ENCODE measurements at places on chromosomes 12 and 14.

- no peak for DNase-seq
Observed at GRCh38 chr14:93044556-93044955, 71.2 kb downstream of the ITPK1 start.

DNA sequence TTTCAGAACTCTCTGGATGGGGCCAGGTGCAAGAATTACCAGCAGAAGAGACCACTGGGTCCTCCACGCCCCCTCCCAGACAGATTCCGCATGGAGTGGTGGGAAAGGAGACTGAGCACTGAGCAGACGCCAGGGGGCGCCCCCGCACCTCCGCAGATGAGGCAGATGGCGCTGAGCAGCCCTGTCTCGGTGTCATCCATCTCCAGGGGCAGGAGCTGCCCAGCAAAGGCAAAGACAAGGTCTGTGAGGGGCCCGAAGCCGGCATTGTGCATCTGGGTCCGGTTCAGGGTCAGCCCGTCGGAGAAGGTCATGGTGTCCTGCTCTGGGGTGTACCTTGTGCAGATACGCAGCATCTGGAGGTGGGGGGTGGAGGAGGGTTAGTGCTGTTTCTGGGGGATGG lies 6.3 kb upstream of the ITGB7 start:
- peak; percentile 74 for DNase-seq

DNA sequence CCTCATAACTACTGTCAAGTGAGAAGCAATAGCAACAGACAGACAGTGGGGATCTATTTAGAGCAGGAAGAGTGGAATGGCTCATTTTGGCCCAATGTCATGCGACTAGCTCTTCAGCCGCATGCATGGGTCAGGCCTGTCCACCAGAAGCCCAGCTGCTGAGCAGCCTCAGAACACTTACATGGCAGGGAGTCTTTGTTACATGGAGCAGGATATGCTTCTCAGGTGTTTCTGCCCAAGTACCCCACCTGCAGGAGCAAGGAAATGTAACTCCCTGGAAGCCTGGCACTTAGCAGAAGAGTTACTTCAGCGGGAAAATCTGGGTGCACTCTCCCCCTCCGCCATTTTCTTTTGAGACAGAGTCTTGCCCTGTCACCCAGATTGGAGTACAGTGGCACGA lies 73.5 kb upstream of the ARHGAP5 start:
- DNase-seq = no peak

- DNase-seq = peak; percentile 54
Observed at GRCh38 chr12:546920-547845, 87.4 kb downstream of the B4GALNT3 start.

DNA sequence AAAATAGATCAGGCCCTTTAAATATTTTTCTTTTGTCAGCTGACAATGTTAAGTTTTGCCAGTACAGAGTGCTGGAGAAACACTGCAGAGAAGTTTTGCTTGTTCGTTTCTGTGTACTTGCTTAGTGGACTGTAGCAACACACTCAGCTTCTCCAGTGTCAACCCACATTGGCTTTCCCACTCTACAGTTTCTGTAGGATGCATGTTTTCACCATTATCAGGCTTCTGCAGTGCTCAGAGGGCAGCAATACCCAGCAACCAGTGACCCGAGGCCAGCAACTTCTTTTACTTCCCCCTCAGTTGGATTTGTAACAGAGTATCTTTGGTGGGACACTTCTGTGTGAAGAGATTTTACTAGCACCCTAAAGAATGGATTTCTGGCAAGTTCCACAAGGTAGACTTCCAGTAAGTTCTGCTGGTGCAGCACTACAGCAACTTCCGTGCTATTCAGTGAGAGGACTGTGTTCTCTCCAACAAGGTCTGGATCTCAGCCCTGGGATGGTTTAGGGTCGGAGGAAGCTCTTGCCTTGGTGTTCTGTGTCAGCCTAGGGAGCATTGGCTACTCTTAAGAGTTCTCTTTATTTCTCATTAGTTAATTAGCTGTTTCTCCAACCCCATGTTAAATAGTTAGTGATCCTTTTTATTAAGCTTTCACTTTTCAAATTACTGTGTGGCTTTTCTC lies 70.4 kb downstream of the FUT8 start:
- DNase-seq = no peak

DNA sequence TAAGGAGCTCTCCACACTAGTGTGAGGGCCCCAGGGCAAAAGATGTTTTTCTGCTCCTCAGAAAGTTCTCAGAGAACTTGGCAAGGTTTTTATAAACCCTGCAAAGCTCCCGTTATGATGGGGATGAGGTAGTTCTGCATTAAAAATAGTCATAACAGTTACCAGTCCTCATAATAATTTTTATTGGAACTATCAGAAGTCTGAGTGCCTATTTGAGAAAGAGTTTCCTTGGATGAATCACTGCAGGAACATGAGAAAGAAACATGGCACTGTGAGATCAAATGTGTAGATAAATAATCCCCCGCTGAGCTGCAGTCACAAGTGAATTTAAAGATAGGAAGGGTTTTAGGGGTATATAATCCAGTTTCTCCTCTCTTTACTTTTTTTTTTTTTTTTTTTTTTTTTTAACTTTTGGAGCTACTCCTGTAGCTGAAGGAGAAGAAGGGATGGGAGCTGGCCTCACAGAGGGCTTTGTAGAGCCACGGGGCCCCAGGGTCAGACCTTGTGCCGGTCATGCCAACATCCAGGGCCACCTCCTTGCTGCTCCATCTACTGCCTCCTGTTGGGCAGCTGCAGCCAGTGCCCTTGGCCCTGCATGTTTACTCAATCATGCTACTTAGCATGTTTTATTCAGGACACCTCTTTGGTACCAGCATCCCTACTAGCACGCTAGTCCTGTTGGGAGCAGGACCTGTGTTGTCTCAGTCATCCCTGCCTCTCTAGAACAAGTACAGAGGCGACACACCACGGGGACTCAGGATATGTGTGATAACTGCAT lies 39.5 kb downstream of the EVL start:
- DNase-seq = no peak

- DNase-seq = no peak
Observed at GRCh38 chr12:16019136-16019535, 108.0 kb downstream of the DERA start.

DNA sequence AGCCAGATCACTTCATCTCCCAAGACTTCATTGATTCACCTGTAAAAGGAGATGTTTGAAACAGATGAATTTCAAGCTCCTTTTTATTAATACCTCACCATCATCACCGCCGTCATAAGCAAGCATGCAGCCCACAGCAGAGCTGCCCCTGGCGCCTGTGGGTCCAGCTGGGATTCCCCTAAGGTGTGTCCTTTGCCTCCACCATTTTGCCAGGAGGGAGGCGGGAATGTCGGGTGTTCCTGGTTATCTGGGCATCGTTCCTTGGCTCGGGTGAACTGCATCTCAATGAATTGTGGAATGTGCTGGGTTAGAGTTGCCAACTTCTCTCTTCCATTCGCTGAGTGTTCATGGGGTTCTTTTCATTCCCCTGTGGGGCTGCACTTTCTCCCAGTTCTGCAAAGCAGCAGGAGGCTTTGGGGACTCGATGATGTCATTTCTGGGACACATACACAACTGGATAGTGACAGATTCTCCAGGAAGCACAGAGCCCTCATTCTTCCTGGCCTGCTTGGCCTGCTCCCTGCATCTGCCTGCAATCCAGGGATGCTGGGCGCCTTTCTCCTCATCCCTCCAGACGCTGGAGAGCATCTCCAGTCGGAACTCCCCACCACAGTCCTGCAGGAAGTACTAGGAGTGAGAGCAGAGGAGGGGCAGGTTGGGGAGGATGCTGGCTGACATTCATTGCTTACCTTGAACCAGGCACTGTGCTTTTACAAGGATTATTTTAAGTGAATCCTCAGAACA lies 10.1 kb downstream of the CCND2 start:
- no peak for DNase-seq

DNA sequence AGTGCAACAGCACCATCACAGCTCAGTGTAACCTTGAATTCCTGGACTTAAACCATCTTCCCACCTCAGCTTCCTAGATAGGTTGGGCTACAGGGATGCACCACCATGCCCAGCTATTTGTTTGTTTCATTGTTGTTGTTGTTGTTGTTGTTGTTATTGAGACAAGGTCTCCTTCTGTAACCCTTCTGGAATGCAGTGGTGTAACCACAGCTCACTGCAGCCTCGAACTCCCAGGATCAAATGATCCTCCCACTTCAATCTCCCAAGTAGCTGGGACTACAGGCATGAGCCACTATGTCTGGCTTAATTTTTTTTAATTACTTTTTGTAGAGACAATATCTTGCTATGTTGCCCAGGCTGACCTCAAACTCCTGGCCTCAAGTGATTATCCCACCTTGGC lies 1.2 kb upstream of the NEMP1 start:
- DNase-seq = no peak

GRCh38 chr14:105857220-105857825 lies 330.9 kb downstream of the TMEM121 start:
- DNase-seq = no peak

DNA sequence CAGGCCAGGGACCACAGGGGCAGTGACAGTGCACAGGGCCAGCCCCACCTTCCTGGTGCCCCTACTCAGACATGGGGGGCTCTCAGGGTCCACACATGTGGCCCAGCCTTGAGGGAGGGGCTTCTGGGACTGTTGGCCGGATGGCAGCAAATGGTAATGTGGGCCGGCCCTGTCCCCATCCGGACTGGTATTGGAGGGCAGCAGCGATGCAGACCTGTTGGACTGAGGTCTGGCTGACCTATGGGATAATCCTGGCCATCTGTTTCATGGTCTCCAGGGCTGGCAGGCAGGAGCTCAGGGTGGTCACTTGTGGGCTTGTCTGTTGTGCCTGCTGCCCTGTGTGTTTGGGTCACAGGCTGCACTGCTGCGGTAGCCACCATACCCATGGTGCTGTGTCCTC lies 387.5 kb downstream of the TMEM121 start:
- DNase-seq = no peak

DNA sequence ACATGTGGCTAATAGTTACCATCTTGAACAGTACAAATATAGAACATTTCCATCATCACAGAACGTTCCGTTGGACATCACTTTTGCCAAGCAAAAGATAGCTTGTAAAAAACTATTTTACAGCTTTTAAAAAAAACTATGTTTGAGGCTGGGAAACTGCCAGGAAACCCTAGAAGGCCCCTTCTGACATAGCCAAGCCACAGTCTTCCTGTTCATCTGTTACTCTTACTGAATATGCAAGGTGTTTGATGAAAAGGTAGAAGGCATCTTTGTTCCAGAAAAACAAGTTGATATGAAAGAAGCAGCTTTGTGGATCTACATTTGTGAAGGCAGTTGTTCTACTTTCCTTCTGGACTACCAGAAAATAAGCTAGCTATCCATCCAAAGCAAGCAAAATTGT lies 23.6 kb upstream of the WNK1 start:
- no peak for DNase-seq

- no peak for DNase-seq
Observed at GRCh38 chr14:64639340-64639821, 64.8 kb upstream of the PLEKHG3 start.

DNA sequence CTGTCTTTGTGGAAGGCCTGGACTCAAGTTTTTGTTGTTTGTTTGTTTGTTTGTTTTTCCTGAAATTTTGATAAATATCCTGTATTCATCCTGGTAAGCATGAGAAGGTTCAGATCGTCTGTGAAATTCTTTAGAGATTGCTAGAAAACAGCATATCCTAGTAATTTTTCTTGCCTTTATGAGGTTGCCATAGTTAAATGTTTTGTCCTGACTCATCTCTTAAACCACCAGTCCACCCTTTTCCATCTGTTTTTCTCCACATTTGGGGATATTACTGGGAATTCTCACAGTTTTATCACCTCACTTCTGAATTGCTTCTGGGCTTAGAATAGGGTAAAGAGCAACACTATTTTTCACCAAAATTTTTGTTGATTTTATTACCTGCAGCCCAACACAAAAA lies 248.3 kb downstream of the FBXL14 start:
- no peak for DNase-seq

DNA sequence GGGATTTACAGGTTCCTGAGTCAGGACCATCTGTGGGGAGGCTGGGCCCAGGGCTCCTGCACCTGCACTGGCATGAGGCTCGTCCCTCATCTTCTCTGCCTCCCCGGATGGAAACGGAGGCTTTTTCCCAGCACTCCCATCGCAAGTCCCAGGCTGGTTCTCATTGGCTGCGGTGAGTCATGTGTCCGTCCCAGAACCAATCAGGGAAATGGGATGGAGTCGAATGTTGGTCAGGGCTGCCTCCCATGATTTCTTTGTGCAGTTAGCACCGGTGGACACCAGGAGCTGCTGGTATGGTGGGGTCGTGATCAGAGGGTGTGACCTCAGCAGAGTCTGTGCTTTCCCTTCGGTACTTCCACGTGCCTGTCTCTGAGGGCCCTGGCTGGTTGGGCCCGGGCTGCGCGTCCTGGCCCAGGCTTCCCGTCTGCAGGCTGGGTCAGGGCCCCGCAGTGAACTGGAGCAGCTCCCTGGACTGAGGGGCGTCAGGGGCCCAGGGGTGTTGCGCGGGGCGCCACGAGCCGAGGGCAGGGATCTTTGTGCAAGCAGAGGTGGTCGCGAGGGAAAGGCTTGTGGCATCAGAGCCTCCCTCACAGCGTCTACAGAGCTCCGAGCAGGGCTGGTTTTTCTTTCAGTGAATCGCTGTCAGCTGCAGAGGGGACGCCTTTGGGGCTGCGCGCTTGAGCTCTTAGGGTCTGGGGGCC lies 168.1 kb downstream of the ADGRD1 start:
- DNase-seq = no peak

DNA sequence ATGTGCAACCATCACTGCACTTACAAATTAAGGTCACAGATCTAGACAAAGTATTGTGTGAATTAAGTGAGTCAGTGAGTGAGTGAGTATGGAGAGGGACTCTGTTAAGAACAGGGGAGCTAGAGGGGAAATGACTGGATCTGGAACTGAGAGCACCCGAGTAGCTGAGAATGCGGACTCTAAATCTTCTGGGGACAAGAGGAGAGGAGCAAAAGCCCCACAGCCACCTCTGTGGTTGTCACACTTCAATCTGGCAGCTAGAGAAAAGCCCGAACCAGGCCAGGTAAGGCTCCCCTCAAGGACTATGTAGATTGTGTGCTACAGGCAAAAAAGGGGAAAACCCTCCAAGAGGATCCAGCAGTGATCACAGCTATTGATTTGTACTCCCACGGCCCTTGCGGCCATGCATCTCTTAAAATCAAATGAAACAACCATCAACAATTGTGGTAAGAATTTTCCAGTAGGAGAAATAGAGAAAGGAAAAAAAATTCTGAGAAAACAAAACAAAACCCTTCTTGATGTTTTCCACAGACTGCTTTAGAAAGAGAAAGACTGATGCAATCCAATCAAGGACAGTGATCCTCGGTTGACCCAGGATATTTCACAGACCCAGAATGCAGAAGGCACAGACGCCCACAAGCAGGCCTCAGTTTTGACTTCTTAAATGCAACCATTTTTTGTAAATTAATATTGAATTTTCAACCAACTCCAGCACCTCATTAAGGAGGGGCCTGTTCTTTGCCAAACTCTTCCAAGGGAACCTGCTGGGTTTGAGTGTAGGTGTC lies 109.6 kb downstream of the SLC38A6 start:
- no peak for DNase-seq

DNA sequence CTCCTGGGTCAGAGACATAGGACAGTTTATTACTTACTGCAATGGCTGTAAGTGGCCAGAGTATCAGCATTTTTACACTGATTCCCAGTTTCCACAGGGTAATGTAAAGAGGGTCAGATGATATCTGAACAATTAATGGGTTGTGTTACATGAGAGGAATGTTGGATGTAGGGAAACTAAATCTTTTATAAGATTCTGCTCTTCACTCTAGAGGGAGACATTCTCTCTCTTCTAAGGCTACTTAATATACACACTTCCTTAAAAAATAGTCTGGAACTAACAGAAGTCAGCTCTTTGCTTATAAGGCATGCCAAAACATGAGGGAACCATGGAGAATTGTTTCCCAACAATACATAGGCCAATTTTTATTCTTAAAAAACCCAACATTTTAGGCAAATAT lies 389.8 kb downstream of the ETNK1 start:
- DNase-seq = no peak
